ENCODE measurements at places on chromosomes 3 and 15.

GRCh38 chr15:98442379-98442833 lies 205.9 kb upstream of the IGF1R start:
- peak; percentile 57 for DNase-seq

- DNase-seq: peak; percentile 76
These were observed 154.5 kb upstream of the TBL1XR1 start for GRCh38 chr3:177351757-177352158.

- peak; percentile 14 for DNase-seq
These were observed 119.9 kb upstream of the FHIT start for GRCh38 chr3:61371123-61371522.

DNA sequence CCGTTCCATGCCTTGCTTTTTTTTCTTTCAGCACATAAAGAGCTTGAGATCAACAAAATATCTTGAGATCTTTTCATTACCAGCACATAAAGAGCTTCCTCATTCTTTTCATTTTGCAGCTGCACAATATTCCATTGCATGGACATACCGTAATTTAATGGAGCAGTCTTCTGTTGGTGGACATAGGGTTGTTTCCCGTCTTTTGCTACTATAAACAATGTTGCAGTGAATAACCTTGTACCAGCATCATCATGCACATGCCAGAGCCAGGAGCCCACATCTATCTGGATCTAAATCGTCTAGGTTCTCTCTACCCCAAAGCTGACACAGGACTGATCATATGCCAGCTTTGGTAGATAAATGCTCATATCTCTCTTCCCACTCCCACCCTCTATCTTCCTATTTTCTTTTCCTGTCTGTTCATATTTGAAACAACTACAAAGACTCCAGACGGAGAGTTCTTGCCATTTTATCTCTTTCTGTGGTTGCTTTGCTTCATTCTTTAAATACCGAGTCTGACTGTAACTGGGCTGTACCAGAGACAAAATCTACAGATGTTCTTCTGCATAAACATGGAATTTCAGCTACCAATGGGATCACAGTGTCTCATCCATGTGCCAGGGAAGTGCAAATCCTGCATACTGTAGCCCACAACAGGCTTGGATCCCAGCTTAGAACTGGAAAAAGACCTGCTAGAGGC lies 47.1 kb upstream of the AKAP13 start:
- no peak for DNase-seq

GRCh38 chr3:151347432-151347831 lies 18.1 kb upstream of the P2RY13 start:
- DNase-seq: no peak

- peak; percentile 5 for DNase-seq
These were observed 176.9 kb upstream of the ANKRD28 start for GRCh38 chr3:15974647-15975046.

DNA sequence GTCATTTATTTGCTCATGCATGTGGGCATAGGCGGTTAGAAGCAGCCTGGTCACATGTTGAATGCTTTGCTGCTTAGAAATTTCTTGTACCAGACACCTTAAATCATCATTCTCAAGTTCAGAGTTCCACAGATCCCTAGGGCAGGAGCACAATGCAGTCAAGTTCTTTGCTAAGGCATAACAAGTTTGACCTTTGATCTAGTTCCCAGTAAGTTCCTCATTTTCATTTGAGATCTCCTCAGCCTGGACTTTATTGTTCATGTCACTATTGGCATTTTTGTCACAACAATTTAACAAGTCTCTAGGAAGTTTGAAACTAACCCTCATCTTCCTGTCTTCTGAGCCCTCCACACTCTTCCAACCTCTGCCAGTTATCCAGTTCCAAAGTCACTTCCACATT lies 22.8 kb downstream of the HGD start:
- DNase-seq: no peak

DNA sequence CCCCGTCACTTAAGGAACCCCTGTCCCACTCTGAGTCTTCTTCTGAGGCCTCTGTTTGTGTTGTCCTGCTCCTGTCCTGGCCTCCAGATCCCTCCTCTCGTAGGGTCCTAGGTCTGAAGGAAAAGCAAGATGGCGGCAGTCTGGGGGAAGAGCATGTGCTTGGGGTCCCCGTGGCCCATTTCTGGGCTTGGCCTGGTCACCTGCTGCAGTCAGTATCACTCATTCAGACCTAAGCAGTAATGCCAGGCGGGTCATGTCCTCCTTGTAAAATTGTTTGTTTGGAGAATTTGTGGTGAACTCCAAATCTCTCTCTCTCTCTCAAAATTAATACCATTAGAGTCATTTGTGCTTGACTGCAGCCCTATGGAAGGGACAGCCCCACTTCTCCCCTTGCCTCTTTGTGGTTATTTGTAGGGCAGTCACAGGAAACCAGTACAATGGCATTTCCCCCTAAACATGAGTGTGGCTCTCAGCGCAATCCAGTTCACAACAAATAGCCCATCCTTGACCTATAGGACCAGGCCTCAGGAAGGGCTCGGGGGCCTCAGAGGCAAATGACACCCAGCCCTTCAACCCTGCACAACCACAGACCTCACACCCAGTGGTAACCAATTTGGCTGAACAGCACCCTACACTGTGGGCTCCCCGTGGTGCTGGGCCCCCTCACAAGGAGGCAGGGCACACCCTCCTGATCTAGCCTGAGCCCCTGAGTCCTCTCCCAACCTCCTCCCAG lies 173.5 kb downstream of the OR4M2 start:
- DNase-seq: peak; percentile 36

GRCh38 chr3:145272684-145273083 lies 888.3 kb downstream of the PLOD2 start:
- no peak for DNase-seq

All from OCI-LY7 (cell line).